ENCODE measurements at places on chromosomes 3 and 15.

DNA sequence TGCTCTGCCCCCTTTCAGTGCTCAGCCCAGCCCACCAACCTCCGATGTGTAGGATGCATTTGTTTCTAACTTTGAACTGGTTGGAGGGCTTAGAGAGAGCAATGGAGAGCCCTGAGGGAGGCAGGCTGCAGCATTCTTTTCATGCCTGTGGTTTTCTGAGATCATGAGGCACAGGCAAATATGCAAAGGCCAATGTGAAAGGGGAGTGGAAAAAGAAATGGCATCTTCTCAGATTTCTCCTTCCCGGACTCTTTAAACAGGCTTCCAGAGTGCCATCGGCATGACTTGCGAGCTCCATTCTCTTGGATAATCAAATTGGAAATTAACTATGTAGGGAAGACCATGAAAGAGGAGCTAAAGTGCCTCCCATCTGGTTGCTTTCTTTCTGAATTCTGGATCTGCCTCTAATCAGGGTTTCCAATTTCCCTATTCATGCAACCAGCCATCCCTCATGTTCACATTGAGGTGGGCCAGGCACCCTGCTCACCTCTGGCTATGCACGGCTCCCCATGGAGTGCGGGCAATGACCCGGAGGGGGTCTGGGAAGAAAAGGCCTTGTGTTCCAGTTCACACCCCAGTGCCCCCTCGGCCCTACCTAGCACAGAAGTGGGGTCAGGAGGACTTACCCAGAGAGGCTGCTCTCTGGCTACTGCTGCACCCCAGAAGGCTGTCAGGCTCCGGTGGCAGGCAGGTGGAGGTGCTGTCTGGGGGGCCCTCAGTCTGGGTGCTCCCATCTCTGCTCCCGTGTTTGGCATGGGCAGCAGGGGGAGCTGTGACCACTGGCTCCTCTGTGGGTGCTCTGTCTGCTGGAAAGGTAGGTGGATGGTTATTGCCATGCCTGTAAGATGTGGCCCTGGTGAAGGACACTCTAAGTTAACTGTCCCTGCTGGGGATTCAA lies 16.1 kb downstream of the AMOTL2 start:
- DNase-seq = no peak

DNA sequence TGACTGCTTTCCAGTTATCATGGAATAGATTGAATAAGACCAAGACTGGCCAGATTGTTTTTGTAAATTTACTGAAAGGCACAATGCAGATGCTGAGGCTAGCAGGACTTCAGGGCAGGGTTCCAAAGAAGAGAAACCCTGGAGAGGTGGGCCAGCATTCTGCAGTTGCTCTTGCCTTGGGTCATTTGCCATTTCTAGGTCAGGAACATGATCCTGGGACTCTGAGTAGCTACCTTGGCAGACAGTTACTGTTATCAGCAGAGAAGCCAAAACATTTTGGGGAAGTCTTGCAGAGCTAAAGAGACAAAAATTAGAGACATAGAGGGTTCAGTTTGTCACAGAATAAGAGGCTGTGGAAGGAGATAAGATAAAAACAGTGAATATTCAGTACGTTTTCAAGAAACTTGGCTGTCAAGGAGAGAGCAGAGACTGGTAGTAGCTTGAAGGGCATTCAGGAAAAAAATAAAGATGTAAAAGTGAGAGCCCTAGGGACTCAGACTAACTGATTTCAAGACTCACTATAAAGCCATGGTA lies 46.8 kb upstream of the MYRIP start:
- DNase-seq = no peak

- no peak for DNase-seq
These were observed 16.7 kb upstream of the SOX2 start for GRCh38 chr3:181694805-181695660.

GRCh38 chr3:145134738-145135137 lies 1026.2 kb downstream of the PLOD2 start:
- DNase-seq = no peak

- DNase-seq = no peak
These were observed 927 bp upstream of the FYTTD1 start for GRCh38 chr3:197748597-197749314.

DNA sequence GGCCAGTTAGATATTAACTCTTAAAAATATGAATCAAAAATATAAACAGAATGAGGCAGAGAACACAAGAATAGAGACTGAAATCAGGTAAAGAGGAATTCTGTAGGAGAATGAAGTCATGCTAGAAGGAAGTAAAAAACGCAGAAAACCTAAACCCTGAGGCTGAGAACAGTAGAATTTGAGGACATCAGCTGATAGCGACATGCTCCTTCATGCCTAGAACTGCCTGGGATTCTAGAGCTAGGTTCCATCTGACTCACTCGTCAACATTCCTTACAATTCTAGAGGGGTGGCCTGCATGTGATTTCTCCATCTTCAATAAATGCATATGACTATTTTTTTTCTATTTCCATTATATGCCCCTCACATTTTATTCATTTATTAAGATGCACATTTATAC lies 343.0 kb downstream of the ROBO1 start:
- DNase-seq = no peak

- no peak for DNase-seq
These were observed 12.0 kb downstream of the RAB6B start for GRCh38 chr3:133883641-133884040.

All from T-helper 1 cell (primary cell).